ENCODE measurements at places on chromosomes 5 and 9.

- no peak for DNase-seq
Measured at GRCh38 chr5:98128271-98128670, 645.2 kb upstream of the RGMB start.

DNA sequence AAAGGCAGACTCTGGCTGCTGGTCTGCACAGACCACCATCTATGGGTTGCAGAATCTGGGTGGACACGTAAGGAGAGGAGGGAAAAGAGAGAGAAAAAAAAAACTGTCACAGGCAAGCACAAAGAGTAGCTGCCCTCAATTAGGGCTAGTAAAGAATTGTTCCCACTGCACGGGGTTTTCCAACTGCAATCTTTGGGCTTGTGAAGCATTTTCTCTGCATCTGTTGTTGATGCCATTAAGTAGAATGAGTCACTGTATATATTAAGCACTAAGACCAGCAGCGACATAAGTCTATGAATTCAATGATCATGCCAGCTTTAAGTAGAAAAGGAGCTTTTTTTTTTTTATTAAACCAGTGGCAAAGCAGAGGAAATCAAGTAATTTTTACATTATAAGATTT lies 40.2 kb downstream of the MED10 start:
- DNase-seq, result no peak

DNA sequence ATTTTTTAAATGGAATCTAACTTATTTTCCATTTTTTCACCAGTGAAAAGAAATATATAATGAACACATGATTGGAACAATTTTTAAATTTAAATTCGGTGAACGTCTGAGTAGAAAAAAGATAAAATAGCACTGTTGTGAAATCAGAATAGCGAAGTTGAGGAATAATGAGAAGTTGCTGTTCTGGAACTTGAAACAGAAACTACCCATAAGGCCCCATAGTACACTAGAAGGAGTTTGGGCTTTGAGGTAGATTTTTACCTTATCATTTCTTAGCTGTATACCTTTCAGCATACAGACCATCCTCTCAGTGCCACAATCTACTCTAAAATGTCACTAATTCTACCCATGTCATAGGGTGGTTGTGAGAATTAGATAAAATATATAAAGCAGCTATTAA lies 35.1 kb downstream of the TDRD7 start:
- DNase-seq, result no peak

DNA sequence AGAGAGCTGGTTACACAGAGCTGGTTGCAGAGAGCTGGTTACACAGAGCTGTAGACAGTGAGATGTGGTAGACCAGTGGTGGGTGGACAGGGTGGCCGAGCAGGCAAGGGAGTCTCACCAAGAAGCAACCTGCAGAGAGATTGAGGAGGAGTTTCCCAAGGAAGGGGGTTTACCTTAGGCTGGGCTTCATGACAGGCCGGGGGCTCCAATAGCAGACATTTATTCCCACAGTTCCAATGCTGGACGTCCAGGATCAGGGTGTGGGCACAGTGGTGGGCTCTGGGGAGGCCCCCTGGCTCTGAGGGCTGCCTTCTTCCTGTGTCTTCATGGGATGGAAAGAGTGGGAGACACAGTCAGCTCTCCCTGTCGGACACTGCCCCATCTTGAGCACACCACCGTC lies 386.9 kb upstream of the IRX4 start:
- DNase-seq, result no peak

DNA sequence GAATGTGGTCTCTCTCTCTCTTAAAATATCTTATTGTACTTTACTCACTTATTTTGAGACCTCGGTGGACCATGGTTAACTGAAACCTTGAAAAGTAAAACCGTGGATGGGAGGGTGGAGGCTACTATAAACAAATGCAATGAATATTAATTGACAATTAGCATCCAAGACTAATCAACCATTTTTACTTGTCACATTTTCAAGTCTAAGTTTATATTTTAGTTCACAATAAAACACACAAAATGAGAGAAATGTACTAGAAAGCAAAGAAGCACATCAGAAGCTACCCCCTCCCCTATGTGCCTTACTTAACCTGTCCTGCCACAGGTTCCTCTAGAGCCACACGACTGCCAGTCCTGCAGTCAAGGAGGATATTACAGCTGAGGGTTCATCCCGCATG lies 4.6 kb downstream of the ARL15 start:
- DNase-seq, result no peak

DNA sequence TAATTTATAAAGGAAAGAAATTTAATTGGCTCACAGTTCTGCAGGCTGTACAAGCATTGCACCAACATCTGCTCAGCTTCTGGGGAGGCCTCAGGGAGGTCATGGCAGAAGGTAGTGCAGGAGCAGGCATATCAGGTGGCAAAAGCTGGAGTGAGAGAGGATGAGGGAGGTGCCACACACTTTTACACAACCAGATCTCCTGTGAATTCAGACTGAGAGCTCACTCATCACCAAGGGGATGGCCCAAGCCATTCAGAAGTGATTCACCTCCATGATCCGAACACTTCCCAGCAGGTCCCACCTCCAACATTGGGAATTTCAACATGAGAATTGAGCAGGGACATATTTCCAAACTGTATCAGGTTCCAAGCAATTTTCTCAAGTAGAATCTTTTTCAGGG lies 84.7 kb upstream of the BRINP1 start:
- no peak for DNase-seq

DNA sequence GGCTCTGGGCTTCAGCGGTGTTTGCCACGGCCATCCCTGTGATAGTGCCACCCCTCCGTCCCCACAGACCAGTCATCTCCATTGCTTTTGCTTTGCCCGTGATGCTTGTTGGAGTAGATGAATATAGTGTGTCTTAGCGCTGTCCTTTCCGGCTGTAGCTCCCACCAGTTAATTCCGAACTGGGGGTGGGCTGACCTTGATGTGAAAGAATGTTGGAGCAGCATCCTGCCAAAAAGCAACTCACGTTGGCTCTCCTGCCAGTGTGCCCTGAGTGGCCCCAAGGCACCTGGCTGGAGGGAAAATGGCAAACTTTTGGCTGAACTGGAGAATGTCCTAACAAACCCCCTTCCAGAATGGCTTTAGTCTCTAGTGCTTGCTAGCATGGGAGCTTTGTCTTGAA lies 20.0 kb downstream of the CLTA start:
- DNase-seq, result no peak

- no peak for DNase-seq
Measured at GRCh38 chr5:1497795-1498622, 25.8 kb downstream of the LPCAT1 start.
